ENCODE measurements at places on chromosomes 1 and 21. TPM values are rescaled to one million over a fixed set of nuclear protein-coding genes. Genes with fewer than 3 reads are reported as not detected.

LRRC3 gene
- 2.9 TPM for total RNA-seq

TFF2 gene
- not detected for total RNA-seq

PCNX2 gene
- 18.1 TPM for total RNA-seq

GJA5 gene
- total RNA-seq = not detected

CSRP1 gene
- 50.7 TPM for total RNA-seq

RHD gene
- not detected for total RNA-seq

RALGPS2 gene
- 5.5 TPM for total RNA-seq

LCE6A gene
- not detected for total RNA-seq

TDRD5 gene
- total RNA-seq = not detected

SPRR2A gene
- total RNA-seq = not detected

NTNG1 gene
- 0.28 TPM for total RNA-seq

SERINC2 gene
- not detected for total RNA-seq

TCHHL1 gene
- not detected for total RNA-seq

DHRS3 gene
- 33.3 TPM for total RNA-seq

AQP10 gene
- total RNA-seq = not detected

TMEM240 gene
- 0.42 TPM for total RNA-seq

ADAMTS5 gene
- not detected for total RNA-seq

PRDM16 gene
- total RNA-seq = not detected

GJA4 gene
- not detected for total RNA-seq

ANKRD65 gene
- total RNA-seq = not detected

GNAT2 gene
- total RNA-seq = 0.26 TPM

TMIGD3 gene
- not detected for total RNA-seq

CLDN14 gene
- total RNA-seq = not detected

UBE2J2 gene
- total RNA-seq = 60.2 TPM

SH2D2A gene
- 189 TPM for total RNA-seq

SMCP gene
- total RNA-seq = not detected

ABCD3 gene
- 46.1 TPM for total RNA-seq

CNR2 gene
- total RNA-seq = not detected

FCN3 gene
- total RNA-seq = not detected

C21orf58 gene
- total RNA-seq = 33.0 TPM

IL12RB2 gene
- total RNA-seq = 99.2 TPM

MKNK1 gene
- 31.0 TPM for total RNA-seq

LGR6 gene
- 0.14 TPM for total RNA-seq

DMBX1 gene
- 0.05 TPM for total RNA-seq

LAPTM5 gene
- total RNA-seq = 214 TPM

TRIM62 gene
- 3.7 TPM for total RNA-seq

PDC gene
- not detected for total RNA-seq

RNU1-1 gene
- 2,291 TPM for total RNA-seq

NPHS2 gene
- not detected for total RNA-seq

LIN28A gene
- total RNA-seq = not detected

KCNJ9 gene
- total RNA-seq = 0.05 TPM

OSBPL9 gene
- total RNA-seq = 64.5 TPM

KIF21B gene
- total RNA-seq = 62.8 TPM

ADGRB2 gene
- total RNA-seq = 1.2 TPM
